ENCODE measurements at places on chromosomes 11 and 22. TPM values are rescaled to one million over a fixed set of nuclear protein-coding genes. Genes with fewer than 3 reads are reported as not detected.

GRCh38 chr11:134555510-134555909, 143.5 kb upstream of the B3GAT1 start:
- H3K4me3 ChIP-seq: no peak overlapping the region
- no peaks in the 10 kb centered on the region for H3K4me1 ChIP-seq
- no peak for DNase-seq
- peaks cover 3% of the 10 kb centered on the region for H3K27me3 ChIP-seq
- no peaks in the 10 kb centered on the region for H3K36me3 ChIP-seq
- no peak overlapping the region for H3K27ac ChIP-seq

The RTN4R gene
- 0.83 TPM for total RNA-seq

The KCNK7 gene
- 0.71 TPM for total RNA-seq

- H3K4me1 ChIP-seq: peaks cover 20% of the 10 kb centered on the region
- no peak for DNase-seq
- no peak overlapping the region for H3K4me3 ChIP-seq
- H3K36me3 ChIP-seq: no peaks in the 10 kb centered on the region
Measured at GRCh38 chr22:38653741-38654140, 2.5 kb downstream of the FAM227A start.
